Naive thymus-derived CD4-positive, alpha-beta T cell (primary cell): ENCODE measurements at places on chromosomes 7 and 10.

DNA sequence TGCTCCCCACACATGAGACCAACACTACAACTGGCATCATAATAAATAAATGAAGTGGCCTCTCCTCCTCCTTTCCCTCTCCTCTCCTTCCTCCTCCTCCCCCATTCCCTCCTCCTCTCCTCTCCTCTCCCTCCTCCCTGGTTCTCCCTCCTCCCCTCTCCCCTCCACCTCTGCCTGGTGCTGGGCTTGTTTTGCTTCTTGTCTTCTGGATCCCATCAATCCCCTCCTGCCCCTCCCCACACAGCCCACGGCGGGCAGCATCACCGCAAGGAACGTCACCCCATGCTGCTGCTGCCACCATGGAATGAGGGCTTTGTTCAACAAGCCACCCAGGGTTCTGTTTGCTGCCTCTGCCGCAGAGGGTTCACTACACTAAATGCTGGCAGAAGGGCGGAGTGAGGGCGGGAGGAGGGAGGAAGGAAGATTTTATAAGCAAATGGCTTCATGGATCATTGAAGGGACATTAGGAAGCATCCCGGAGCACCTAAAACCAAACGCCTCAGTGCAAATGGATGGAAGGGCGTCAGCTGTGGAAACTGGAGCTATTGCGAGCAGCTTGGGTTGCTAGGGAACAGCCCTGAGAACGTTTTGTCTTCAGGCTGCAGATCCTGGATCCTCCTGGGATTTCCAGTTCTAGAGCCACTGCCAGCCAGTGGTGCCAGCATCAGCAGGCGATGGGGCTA is 379.7 kb upstream of the ZMIZ1 start:
- no peak for DNase-seq

DNA sequence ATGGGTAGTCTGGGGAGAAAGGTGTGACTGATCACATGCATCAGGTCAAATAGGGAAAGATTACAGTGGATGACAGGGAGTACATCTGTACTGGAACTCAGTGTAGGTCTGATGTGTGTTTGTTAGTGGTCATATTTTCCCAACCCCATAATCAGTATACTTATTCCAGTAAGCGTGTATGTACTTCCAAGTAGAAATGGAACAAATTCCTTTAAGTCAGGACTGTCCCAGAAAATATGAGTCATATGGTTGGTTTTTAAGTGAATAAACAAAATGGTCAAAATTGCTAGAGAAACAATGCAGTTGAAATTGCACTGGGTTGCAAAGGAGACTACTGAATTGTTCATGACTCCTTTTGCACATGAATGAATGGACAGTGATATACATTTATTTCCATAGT is 118.8 kb upstream of the MYO3A start:
- DNase-seq = no peak

DNA sequence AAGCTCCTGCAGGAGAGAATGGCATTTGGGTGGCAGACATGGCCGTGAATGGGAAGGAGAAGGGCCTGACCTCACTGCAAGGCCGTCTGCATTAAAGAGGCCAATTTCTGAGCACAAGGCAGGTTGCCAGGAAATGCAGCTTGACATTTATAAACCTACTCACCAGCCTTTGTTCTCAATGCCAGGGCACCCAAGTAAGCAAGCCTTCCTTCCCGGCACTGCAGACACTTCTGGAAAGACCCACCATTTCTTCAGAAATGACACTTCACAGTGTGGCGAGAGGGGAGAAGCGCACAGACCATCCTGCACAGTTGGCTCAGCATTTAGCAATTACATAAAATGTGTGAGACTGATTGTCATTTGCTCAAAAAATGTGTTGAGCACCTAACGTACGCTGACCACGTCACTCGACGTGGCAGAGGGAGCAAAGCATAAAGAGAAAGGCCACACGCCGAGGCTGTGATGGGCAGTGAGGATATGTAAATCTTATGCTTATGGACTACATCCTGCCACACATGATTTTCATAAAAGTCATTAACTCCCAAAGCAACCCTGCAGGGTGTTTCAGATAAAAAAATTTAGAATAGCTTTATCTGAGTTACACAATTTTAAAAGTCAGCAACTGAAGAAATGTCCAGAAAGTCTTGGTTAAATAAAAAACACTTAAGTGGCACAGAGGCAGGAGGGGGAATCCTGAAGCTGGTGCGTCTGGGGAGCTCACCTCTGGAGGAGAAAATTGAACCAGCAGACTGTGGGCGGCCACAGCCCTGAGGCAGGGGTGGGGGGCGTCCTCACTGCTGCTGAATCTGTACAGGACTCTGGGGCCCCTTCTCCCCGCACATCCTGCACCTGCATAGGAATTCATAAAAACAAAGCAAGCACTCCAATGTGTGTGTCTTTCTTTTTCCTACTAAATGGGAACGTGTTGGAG is 543.8 kb downstream of the PTPRN2 start:
- no peak for DNase-seq

- DNase-seq = no peak
Observed at GRCh38 chr7:80498481-80499349, 13.1 kb downstream of the GNAT3 start.
